GM23248 (cell line): ENCODE measurements at places on chromosomes 7 and 10. TPM values are rescaled to one million over a fixed set of nuclear protein-coding genes. Genes with fewer than 3 reads are reported as not detected.

The ATOH7 gene
- total RNA-seq, result not detected in 2 replicates

- H3K4me3 ChIP-seq, result no peak overlapping the region
- H3K4me1 ChIP-seq, result peaks cover 13% of the 10 kb centered on the region
- DNase-seq, result no peak
- H3K36me3 ChIP-seq, result peaks cover 14% of the 10 kb centered on the region
- H3K27ac ChIP-seq, result no peak overlapping the region
Observed at GRCh38 chr10:68402276-68402675, 4.8 kb downstream of the RUFY2 start.

DNA sequence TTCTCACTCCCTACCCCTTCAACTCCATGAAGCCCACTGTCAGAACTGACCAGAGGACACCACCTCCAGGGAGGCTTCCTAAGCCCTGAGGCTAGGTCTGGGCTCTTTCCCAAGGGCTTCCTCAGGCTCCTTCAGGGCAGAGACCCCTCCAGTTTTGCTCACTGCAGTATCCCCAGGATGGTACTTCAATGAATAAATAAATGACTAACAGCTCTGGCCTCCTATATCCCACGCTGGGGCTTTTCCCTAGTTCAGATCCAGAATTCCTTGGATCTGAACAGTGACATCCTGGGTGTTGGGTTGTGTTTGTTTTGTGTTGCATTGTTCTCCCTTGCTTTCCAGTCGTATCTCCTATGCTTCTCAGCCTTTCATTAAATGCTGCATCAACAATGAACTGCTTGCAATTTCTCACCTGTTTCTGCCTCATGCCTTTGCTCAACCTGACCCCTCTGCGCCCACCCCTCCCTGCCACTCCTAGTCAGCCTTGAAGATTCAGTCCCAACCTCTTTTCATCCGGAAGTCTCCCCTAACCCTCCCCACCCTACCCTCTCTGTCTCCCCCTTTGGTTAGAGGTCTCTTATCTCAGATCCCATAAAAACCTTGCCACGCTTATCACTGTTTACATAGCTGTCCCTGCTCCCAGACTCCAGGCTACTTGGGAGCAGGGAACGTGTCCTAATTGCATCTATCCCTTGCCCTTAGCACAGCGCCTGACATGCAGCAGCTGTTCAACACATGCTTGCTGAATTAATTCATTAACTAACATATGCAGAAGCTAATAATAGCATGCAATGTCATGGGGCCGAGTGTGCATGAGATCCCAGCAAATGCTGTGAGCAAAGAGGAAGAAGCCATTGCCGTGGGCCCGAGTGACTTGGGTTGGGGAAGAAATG is 41.7 kb downstream of the PPP1R3C start:
- no peaks in the 10 kb centered on the region for H3K27me3 ChIP-seq
- peak; percentile 67 for DNase-seq
- no peaks in the 10 kb centered on the region for H3K36me3 ChIP-seq
- peak overlapping the region; percentile 91 for H3K27ac ChIP-seq
- no peak overlapping the region for H3K4me3 ChIP-seq

DNA sequence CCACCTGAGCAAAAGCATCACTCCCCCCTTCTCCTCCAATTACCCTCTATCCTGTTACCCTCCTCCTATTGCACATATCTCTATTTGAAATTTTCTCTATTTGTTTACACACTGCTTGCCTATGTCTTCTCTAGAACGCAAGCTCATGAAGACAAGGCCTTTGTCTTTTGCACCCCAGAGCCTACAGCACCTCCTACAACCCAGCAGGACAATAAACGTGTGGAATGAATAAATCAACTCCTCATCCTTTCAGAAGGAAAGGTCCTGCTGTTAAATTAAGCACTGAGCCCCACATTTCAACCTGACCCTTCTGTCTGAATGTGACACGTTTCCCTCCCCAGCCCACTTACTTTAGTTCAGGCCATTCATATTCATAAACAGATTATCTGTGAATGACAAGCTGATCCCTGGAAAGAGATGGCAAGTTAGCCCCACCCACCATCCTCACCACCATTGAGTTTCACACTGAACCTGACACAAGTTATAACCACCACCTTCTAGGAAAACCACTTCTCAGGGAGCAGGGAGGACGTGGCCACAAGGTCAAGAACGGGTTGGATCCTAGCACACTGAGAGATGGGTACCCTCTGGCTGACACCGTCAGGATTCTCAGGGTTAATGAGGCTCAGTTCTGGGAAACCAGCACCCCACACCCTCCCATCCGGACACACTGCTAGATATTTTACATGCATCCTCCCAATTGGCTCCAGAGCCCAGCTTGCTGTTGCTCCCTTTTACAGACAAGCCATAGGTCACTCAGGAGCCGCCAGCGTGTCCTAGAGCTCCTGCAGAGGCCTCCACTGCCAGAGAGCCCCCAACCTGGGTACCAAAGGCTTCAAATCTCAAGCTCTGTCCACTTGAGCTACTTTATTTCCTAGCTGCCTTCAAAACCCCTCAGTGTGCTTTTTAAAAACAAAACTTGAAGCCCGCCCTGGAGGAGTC is 934 bp downstream of the PRTFDC1 start:
- no peaks in the 10 kb centered on the region for H3K36me3 ChIP-seq
- no peaks in the 10 kb centered on the region for H3K27me3 ChIP-seq
- H3K4me1 ChIP-seq, result peaks cover 36% of the 10 kb centered on the region
- H3K4me3 ChIP-seq, result peak overlapping the region; percentile 69
- DNase-seq, result peak; percentile 66

DNA sequence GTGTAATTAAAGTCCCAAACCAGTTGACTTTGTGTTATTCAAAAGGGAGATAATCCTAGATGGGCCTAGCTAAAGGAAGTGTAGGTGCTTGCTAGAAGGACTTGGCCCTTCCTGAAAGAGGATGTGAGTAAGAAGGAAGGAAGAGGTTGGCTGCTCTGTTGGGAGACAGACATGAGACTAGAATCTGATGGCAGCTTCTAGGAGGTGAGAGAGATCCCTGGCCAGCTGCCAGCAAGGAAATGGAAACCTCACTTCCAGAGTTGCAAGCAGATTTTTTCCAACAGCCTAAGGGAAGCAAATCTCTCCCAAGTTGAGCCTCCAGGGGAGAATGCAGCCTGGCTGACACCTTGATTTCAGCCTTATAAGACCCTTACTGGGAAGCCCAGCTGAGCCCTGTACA is 368.4 kb upstream of the ZMIZ1 start:
- H3K36me3 ChIP-seq, result no peaks in the 10 kb centered on the region
- H3K4me1 ChIP-seq, result peaks cover 12% of the 10 kb centered on the region; the same call in 1 of the 2 replicates
- H3K27me3 ChIP-seq, result no peaks in the 10 kb centered on the region
- H3K27ac ChIP-seq, result no peak overlapping the region
- H3K4me3 ChIP-seq, result no peak overlapping the region
- DNase-seq, result peak; percentile 47

The POLL gene
- 8.5 and 13.1 TPM in 2 replicates for total RNA-seq

The FBXO24 gene
- total RNA-seq, result 0.43 and 0.89 TPM in 2 replicates

GRCh38 chr7:126702242-126703016 is 550.3 kb downstream of the GRM8 start:
- DNase-seq, result no peak
- no peaks in the 10 kb centered on the region for H3K27me3 ChIP-seq
- H3K27ac ChIP-seq, result no peak overlapping the region
- no peak overlapping the region for H3K4me3 ChIP-seq
- H3K4me1 ChIP-seq, result peaks cover 16% of the 10 kb centered on the region

The SH2D4B gene
- total RNA-seq, result not detected in 2 replicates

GRCh38 chr10:79434223-79434687 is 11.2 kb downstream of the ZCCHC24 start:
- no peaks in the 10 kb centered on the region for H3K27me3 ChIP-seq
- DNase-seq, result peak; percentile 68
- peak overlapping the region; percentile 95 for H3K27ac ChIP-seq
- peaks cover 75% of the 10 kb centered on the region for H3K4me1 ChIP-seq
- H3K36me3 ChIP-seq, result peaks cover 8% of the 10 kb centered on the region; the same call in 1 of the 2 replicates

DNA sequence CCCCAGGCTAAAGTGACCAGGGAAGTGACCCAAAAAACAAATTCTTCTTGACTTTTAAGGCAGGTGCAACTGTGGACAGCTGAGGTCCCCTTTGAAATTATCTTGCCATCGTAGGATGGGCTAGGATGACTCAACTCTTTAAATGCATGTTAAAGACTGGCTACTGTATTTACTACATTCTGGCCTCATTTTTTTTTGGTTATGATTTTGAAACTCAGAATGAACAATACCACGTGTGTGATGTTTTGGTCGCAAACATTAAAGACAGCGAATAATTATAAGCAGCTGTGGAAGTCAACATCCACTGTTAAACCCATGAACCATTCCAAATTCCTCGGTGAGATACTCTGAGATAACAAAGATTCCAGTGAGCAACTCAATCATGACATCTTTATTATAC is 1.2 kb upstream of the SLC13A4 start:
- no peak overlapping the region for H3K4me3 ChIP-seq
- H3K4me1 ChIP-seq, result peaks cover 10% of the 10 kb centered on the region; the same call in 1 of the 2 replicates
- no peaks in the 10 kb centered on the region for H3K27me3 ChIP-seq
- peaks cover 24% of the 10 kb centered on the region for H3K36me3 ChIP-seq
- peak; percentile 43 for DNase-seq
- no peak overlapping the region for H3K27ac ChIP-seq

GRCh38 chr7:141946796-141947195 is at the start of gene CLEC5A:
CLEC5A (minus strand) TSS chr7:141946974; CDS start chr7:141946292, 682 bp downstream.
- H3K36me3 ChIP-seq, result no peaks in the 10 kb centered on the region
- H3K4me3 ChIP-seq, result no peak within 1 kb of the TSS

DNA sequence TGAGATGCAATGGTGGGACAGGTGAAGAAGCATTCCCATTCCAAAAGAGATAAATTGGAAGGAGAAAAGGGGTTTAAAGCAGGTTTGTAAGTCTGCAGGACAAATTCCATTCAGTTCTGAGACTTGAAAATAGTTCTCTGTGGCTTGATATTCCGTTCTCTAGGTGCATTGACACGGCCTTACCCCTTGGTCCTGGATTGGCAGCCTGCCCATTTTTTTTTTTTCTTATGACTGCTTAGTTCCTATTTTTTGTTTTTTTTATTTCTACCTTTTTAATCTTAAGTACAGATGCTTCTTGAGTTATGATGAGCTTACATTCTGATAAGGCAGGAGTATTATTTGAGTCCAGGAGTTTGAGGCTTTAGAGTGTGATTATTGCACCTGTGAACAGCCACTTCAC is 70.6 kb downstream of the MLLT10 start:
- no peak overlapping the region for H3K4me3 ChIP-seq
- peaks cover 4% of the 10 kb centered on the region; the same call in 1 of the 2 replicates for H3K36me3 ChIP-seq
- H3K27me3 ChIP-seq, result no peaks in the 10 kb centered on the region
- no peak overlapping the region for H3K27ac ChIP-seq
- H3K4me1 ChIP-seq, result no peaks in the 10 kb centered on the region

DNA sequence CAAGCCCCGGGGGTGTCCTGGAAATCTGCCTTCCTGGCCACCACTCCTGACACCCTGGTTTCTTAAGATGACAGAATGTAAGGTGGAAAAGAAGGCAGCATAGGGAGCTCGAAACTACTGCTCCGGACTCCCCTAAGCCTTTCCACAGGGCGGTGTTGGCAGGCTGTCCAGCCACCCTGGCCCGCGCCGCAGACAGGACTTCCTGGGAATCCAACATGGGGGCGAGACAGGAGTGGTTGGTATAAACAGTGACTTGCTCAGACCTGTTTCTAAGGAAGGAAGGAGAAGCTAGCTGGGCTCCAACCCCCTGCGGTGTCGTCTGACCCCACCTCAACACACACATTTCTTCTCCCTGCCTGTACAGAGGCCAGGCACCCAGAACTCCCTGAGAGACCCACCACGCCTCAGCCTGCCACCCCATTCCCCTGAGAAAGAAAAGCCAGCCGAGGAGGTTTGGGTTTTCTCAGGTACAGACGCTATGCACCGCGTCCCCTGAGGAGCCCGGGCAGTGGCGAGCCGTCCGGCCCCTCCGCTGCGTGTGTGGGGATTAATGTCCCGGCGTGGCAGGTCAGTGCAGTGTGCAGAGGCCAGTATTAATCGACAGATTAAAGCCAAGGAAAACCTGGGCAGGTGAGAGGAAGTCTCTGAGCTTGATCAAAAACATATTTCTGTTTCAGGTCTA is 349.6 kb upstream of the MKI67 start:
- no peaks in the 10 kb centered on the region for H3K36me3 ChIP-seq
- no peak overlapping the region for H3K4me3 ChIP-seq
- no peaks in the 10 kb centered on the region for H3K27me3 ChIP-seq
- no peak for DNase-seq
- H3K4me1 ChIP-seq, result no peaks in the 10 kb centered on the region

DNA sequence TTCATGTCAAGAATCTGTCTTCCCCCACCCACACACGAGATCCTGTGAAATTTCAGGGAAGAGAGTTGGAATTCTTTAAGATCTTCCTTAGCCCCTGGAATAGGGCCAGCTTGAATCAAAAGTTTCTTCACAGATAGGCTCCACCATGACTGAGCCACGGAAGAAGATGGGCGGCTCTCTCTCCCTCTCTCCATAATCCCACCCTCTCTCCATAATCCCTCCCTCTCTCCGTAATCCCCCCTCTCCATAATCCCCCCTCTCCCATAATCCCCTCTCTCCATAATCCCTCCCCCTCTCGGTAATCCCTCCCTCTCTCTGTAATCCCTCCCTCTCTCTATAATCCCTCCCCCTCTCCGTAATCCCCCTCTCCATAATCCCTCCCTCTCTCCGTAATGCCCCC is 20.4 kb downstream of the SHH start:
- no peak overlapping the region for H3K4me3 ChIP-seq
- no peak for DNase-seq

GRCh38 chr10:36087006-36088005 is 445.2 kb upstream of the FZD8 start:
- H3K4me3 ChIP-seq, result no peak overlapping the region
- no peaks in the 10 kb centered on the region for H3K4me1 ChIP-seq

The ZNF282 gene
- total RNA-seq, result 23.3 and 24.1 TPM in 2 replicates

DNA sequence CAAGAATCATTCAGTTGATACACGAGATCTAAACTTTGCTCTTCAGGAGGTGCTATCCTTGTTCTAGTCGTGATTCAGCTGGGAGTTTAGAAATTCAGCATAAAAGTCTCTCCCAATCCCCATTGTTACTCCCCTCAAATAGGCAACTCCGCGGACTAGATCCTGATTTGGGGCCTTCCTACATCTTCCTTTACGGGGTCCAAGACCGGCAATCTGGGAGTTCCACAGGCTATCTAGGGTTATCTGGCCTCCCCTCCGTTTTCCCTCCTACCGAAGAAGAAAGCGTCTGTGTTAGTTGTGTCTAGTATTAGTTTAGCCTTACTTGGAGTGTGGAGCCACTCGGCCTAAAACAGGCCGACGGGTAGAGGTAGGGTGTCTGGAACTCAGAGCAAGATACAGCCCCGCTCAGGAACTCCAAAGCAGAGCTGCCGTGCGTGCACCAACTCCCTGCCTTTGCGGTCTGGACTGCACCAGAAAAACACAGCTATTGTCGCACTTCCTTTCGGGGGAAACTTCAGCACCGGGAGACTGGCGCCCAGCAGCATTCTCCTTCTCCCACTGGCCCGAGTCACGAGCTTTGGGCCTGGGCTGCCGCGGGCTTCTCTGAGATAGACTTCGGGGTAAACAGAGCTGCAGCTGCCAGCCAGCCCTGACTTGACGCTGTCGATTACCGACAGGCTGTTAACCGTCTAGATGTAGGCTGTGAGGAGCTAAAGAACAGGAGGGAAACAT is 1.5 kb upstream of the DLX5 start:
- no peak overlapping the region for H3K4me3 ChIP-seq
- H3K4me1 ChIP-seq, result no peaks in the 10 kb centered on the region
- H3K27ac ChIP-seq, result no peak overlapping the region
- H3K36me3 ChIP-seq, result no peaks in the 10 kb centered on the region
- H3K27me3 ChIP-seq, result peaks cover 72% of the 10 kb centered on the region
